Mammary epithelial cell (primary cell): ENCODE measurements at places on chromosomes 5 and 9. TPM values are rescaled to one million over a fixed set of nuclear protein-coding genes. Genes with fewer than 3 reads are reported as not detected.

DNA sequence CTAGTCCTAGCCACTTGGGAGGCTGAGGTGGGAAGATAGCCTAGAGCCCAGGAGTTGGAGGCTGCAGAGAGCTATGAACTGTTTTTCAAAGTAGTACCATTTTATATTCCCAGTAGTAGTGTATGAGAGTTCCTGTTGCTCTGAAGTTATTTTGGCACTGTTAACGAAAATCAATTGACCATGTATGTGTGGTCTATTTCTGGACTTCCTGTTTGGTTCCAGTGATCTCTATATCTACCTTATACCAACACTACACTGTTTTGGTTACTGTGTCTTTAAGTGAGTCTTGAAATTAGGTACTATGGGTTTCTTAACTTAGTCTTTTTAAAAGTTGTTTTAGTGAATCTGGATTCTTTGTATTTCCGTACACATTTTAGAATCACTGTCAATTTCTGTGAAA is 13.6 kb downstream of the SLF1 start:
- DNase-seq = no peak

DNA sequence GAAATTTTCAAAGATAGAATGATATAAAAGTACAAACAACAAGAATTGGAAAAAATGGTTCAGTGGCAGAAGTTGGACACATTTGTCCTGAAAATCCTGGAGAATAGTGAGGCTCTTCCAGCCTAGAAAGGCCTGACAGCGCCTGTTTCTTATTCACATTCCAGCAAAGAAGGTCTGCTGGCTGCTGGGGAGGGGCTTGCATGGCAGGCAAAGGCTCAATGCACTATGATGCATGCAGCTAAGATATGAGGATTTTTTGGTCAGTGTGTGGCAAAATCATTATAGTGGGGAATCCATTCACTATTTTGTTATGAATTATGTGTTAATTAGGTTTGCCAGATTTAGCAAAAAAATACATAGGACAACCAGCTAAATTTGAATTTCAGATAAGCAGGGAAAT is 243.9 kb upstream of the SLC30A5 start:
- no peak for DNase-seq

DNA sequence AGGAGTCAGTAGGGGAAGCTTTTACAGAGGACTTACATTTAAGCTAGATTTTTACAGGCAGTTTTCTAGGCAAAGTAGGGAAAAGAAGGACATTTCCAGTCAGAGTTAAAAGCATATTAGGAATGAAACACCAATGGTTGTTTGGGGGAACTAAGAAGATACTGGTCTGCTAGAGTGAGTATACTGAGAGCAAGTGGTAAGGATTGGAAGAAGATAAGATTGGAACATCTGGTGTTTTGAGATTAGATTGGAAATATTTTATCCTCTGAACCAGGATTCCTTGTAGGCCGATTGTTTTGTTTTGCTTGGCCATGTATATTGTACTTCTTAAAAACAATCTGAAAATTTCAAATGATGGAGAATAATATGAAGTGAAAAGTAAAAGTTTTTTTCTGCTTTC is 7.7 kb downstream of the FBXO38 start:
- DNase-seq = no peak

- peak; percentile 40 for DNase-seq
Measured at GRCh38 chr9:129208207-129209032, 30.4 kb upstream of the IER5L start.

The GDNF gene
- total RNA-seq = 0.17 TPM
